Daoy (cell line): ENCODE measurements at places on chromosomes 12 and 14. TPM values are rescaled to one million over a fixed set of nuclear protein-coding genes. Genes with fewer than 3 reads are reported as not detected.

GRCh38 chr12:45773747-45774146 is 44.2 kb downstream of the ARID2 start:
- DNase-seq, result no peak

DNA sequence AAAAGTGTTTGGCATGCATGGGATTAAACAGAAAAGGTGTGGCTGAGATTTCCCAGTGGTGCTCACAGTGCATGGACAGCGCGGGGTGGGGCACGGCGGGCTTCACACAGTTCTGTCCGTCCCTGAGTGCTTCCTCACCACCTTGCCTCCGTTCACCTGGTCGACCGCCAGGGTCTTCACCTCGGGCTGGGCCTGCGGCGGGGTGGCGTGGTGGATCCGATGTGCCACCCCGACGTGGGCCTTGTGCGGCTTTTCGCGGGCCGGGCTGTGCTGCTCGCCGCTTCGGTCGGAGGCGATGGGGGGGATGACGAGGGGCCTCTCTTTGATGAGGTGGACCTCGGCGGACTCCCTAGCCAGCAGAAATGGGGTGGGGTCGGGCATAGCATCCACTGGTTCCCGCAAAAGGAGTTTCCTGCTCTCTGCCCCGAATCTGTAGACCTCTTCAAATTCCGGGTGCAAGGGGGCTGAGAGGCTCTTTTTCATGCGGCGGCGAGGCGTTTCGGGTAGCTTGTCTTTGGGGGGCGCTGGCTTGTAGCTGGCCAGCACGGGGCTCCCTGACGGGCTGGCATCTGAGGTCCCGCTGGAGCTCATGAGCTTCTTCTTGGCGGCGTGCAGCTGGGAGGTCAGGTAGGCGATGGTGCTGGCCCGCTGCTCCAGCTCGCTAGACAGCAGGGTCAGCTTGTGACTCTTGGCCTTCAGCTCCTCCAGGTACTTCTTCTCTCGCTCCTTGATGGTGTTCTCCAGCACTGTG is 35.5 kb downstream of the CCDC92 start:
- no peak for DNase-seq

DNA sequence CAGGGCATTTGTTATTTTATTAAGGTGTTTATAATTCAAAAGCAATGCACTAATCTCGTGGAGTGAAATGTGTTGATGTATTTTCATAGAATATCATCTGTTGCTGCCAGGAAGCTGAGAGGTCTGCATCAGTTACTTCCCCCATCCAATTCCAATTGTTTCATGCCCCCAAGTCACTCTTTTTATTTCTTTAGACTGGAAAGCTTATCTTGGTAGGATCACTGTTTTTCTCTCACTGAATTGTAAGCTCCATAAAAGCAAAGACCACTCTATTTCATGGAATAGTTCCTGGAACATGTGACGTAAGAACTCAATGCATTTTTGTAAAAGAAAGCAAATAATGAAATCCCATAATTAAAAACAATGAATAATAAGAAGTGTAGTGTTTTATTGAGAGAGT is 420.2 kb downstream of the TRHDE start:
- DNase-seq, result no peak

DNA sequence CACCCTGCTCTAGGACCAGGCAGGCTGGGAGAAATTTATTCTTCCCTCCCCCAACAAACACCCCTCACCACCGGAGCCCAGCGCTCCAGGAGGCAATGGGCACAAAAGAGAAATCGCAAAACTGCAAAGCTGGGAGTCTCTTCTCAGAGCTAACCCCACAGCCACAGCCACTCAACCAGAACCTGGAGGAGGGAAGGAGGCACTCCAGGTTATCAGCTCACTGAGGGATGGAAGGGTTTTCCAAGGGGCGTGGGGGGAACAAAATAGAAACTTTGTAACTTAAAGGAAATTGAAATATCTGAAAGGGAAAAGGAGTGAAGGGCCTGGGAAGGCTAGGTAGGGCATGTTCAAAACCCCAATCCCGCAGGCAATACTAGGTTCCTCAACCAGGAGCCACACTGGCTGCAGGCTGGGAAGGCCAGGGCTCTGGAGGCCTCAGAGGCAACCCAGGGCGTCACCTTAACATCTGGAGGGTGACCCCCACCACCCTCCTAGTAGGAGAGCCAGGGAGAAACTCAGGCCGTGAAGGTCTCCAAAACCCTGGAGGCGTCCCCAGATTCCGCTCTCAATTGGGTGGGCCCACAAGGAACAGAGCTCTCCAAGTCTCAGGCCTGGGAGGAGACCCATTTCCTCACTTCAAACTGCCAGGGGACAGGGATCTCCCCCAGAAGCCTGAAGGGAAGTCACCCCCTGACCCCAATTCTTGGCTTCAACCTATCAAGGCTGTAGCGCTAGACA is 3.2 kb downstream of the KDM2B start:
- peak; percentile 37 for DNase-seq

DNA sequence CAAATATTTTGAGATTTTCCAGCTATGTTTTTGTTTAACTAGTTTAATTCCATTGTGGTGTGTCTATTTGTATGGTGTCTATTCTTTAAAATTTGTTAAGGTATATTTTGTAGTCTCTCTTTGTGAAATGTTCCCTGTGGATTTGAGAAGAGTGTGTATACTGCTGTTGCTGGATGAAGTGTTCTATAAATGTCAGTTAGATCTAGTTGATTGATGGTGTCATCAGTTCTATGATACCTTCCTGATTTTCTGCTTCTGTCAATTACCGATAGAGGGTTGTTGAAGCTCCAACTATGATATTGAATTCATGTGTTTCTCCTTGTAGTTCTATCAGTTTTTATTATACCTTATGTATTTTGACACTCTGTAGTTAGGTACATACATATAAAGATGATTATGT is 53.1 kb downstream of the FUT8 start:
- DNase-seq, result no peak

- DNase-seq, result no peak
Measured at GRCh38 chr12:97046901-97047300, 139.8 kb downstream of the NEDD1 start.

DNA sequence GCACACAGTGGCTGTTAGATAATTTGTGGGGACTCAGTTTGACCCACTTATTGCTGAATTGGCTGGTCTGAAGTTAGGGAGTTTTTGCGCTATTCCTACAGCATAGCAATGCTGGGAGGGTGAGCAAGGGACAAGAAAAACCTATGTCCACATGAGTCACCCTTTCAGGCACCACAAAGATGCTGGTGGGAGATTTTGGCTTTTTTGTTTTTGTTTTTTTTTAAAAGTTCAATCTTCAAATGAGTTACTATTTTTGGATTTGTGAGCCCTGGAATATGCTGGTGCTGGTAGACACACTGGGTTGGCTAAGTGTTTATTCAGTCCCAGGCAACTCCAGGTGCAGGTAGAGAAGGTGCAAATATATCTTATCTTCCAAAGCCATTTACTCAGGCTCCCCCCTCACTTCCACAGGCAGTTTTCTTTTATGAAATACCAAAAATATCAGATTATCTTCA is 143.4 kb downstream of the BTG1 start:
- peak; percentile 26 for DNase-seq

- DNase-seq, result no peak
Measured at GRCh38 chr14:34662561-34663088, 32.7 kb upstream of the SNX6 start.

The VDR gene
- 10.1 and 12.1 TPM in 2 replicates for total RNA-seq

The PSMC6 gene
- total RNA-seq, result 394 and 567 TPM in 2 replicates

The GYS2 gene
- not detected in 2 replicates for total RNA-seq

GRCh38 chr12:31020385-31021166 is 53.1 kb upstream of the DDX11 start:
- DNase-seq, result no peak

GRCh38 chr12:130644146-130644545 is 72.0 kb downstream of the RIMBP2 start:
- DNase-seq, result no peak

GRCh38 chr12:552466-552865 is 92.7 kb downstream of the B4GALNT3 start:
- no peak for DNase-seq

GRCh38 chr12:94649349-94650142 is 811 bp downstream of the TMCC3 start:
- DNase-seq, result peak; percentile 54

The RPL36AL gene
- 257 and 377 TPM in 2 replicates for total RNA-seq

The ZFHX2 gene
- total RNA-seq, result 0.23 and 0.42 TPM in 2 replicates

GRCh38 chr12:129717438-129717837 is 186.4 kb downstream of the TMEM132D start:
- no peak for DNase-seq

DNA sequence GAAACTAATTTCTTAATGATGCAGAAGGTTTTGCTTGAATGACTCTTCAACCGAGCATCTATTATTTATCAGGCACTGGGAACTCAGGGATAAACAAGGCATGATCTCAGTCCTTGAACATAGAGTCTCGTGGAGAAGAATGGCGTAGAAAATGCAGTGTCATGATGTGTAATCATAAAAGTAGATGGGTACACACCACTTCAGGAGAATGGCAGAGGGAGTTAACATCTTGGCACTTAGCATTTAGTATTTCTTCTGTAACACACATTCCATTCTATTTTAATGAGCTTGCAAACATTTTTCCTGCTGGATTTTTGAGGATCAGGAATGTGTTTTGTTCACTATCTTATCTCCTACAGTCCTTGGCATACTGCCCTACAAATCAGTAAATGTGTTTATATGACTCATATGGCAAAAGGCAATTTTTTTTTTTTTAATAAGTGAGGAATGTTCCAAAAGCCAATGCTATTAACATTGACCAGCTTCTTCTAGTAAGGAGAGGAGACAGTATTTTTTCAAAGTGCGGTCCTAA is 3.8 kb downstream of the TXNRD1 start:
- peak; percentile 89 for DNase-seq

GRCh38 chr12:66661357-66661756 is 17.5 kb downstream of the GRIP1 start:
- DNase-seq, result no peak

- DNase-seq, result no peak
Measured at GRCh38 chr12:121839993-121840761, 18.5 kb downstream of the HPD start.

- no peak for DNase-seq
Measured at GRCh38 chr14:99508896-99509629, 27.9 kb downstream of the CCNK start.

The CNOT2 gene
- total RNA-seq, result 141 and 143 TPM in 2 replicates

GRCh38 chr14:92883066-92883465 is 39.9 kb upstream of the CHGA start:
- DNase-seq, result no peak

- DNase-seq, result no peak
Measured at GRCh38 chr12:49322367-49322707, 718 bp upstream of the TROAP start.

- DNase-seq, result no peak
Measured at GRCh38 chr12:106068296-106068695, 70.5 kb downstream of the NUAK1 start.

DNA sequence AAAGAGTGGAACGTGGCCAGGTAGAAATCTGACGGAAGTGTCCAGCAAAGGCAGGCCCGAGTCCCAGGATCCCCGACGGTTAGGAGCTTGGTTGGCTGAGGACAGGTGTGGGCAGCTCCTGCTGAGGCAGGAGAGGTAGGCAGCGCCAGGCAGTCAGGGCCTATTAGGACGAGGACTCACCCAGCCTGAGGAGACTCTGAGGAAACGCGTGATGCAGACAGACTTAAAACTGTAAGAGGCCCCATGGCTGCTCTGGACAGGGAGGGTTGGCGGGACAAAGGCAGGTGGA is 255.7 kb upstream of the SFSWAP start:
- DNase-seq, result no peak

GRCh38 chr14:55889124-55889523 is 229.1 kb upstream of the PELI2 start:
- no peak for DNase-seq

- DNase-seq, result no peak
Measured at GRCh38 chr12:64618953-64619590, 8.8 kb downstream of the RASSF3 start.

The PTPN21 gene
- 4.8 and 7.7 TPM in 2 replicates for total RNA-seq

The TPPP2 gene
- not detected in 2 replicates for total RNA-seq

GRCh38 chr12:31740628-31741027 is 11.8 kb upstream of the AMN1 start:
- no peak for DNase-seq

The TBX3 gene
- total RNA-seq, result 13.7 and 15.3 TPM in 2 replicates

- DNase-seq, result no peak
Measured at GRCh38 chr12:120962532-120963020, 15.8 kb upstream of the HNF1A start.

- no peak for DNase-seq
Measured at GRCh38 chr14:53034688-53035230, 83.9 kb upstream of the FERMT2 start.
